Common myeloid progenitor, CD34-positive (primary cell): ENCODE measurements at places on chromosomes 3 and 15.
A peak's percentile ranks its signal among the peaks of the same experiment; 100 is the strongest.

DNA sequence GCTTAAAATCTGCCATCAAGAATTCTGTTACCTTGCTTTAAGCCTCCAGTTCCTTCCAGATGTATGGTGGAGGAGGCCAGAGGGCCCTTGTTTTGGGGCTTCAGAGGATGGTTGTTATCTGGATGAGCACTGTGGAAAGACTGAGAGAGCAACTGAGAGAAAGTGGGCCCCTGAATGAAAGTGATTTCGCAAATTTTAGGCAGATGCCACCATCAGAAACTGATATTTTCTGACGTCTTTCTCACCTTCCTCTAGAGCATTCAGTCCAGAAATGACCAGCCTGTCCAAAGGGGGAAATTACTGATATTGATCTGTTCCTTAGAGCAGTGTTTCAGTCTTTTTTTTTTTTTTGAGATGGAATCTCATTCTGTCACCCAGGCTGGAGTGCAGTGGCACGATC, 13.4 kb downstream of the B3GNT5 start:
- DNase-seq = no peak

- no peak for DNase-seq
Observed at GRCh38 chr3:75894234-75894633, 108.9 kb upstream of the ZNF717 start.

DNA sequence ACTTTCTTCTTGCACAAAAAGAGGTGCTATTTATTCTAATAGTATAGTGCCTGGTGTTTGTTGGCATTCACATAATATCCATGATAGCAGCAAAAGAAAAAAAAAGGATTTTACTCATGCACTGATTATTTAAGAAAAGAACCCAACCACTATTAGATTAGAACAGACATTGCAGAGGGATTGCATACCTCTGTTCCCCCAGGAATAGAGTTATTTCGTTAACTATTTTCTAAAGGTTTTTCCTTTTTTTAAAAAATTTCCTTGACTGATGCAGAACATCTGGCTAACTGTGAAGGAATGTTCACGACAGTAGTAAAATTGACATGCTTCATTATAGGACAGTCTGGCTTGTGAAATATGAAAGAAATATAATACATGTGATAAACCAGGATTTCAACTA, 136.6 kb upstream of the PTX3 start:
- no peak for DNase-seq

GRCh38 chr3:51391566-51392354, 675 bp downstream of the RBM15B start:
- no peak for DNase-seq

DNA sequence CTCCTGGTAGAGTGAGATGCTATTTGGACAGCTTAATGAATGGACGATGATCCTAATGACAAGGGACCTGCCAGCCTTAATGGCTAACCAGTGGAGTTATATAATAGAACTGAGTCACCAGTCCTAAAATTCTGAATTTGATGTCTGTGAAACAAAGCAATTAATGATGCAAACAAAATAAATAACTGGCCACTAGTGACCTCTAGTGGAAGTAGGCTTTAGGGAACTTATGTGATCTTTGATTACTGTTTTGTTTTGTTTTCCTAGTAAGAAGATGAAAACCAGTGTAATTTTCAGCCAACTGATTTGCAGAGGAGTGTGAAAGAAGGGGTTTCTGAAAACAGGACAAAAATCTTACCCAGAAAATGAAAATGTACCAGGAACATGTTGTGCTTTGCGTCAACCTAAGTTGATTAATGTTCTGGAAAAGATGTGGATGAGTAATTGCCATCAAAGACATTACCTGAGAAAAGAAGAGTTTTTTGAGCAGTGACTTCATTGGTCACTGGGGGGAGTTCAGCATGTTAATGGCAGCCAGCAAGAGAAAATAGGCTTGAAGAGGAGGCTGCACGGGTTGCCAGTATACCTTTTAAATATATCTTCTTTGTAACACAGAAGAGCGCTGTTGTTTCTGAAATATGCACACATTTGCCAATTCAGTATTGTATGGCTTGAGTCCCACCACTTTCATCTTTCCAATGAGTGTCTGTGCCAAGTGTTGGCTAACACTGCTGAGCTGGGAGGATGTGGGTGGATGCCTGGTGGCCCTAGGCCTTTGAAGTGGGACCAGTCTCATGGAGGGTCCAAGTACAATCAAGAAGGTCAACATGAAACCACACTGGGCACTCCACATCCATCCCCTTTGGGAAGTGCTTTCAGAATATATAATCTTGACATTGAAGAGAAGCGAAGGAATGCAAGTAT, 9.3 kb downstream of the VEPH1 start:
- peak; percentile 69 for DNase-seq

DNA sequence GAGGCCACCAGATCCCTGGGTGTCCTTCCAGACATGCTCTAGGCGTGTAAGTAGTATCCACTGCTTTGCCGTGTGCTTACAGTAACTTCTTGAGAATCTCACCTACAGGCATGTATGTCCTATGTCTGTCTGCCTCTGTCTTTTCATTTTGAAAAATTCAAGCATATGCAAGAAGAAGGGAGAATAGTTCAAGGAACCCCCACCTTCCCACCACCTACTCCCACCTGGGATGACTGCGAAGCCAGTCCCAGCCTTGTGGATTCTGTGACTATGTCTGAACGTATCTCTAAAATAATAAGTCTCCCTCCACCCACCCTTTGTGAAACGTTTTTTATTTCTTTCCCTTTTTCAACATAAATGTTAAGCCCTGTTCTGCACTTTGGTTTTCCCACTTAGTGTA, 15.0 kb downstream of the CHST13 start:
- no peak for DNase-seq
